ENCODE measurements at places on chromosomes 3 and 15.

DNA sequence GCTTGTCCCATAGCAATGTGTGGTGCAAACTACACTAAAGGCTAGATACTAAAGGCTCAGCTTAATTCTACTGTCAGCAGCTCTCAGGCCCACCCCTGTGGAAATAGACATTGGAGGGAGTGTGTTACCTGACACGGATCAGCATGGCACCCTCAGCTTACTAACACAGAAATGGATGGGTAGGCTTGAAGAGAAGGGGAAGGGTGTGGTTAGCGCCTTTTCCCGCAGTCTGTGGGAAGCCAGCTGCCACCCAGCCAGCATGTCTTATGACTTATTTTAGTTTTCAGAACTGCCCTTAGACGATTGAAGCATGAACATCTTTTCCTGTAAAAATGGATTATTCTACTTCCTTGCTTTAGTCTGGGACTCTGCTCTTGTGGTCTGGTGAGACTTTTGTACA lies 25.8 kb upstream of the ADPGK start:
- no peak for DNase-seq

GRCh38 chr3:115975796-115976195 lies 352.5 kb downstream of the GAP43 start:
- DNase-seq: no peak

- peak; percentile 37 for DNase-seq
These were observed 794 bp downstream of the ARPP19 start for GRCh38 chr15:52567871-52568600.

GRCh38 chr3:33171580-33171979 lies 47.0 kb downstream of the SUSD5 start:
- DNase-seq: no peak

GRCh38 chr3:191343913-191344312 lies 13.6 kb upstream of the UTS2B start:
- DNase-seq: no peak

- DNase-seq: no peak
These were observed 2.9 kb downstream of the TASOR start for GRCh38 chr3:56680054-56680580.

DNA sequence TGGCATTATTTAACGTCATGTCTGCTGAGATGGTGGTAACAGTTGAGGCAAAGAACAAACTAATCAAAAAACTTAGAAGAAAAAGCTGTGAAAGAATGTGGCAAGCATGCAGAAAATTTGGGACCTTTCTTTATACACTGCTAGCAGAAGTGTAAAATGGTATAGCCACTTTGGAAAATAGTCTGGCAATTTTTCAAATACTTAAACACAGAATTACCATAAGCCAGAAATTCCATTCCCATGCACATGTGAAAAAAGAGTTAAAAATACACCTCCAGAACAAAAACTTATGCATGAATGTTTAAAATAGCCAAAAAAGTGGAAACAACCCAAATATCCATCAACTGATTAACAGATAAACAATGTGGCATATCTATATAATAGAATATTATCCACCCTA lies 613.3 kb downstream of the TBL1XR1 start:
- DNase-seq: no peak

DNA sequence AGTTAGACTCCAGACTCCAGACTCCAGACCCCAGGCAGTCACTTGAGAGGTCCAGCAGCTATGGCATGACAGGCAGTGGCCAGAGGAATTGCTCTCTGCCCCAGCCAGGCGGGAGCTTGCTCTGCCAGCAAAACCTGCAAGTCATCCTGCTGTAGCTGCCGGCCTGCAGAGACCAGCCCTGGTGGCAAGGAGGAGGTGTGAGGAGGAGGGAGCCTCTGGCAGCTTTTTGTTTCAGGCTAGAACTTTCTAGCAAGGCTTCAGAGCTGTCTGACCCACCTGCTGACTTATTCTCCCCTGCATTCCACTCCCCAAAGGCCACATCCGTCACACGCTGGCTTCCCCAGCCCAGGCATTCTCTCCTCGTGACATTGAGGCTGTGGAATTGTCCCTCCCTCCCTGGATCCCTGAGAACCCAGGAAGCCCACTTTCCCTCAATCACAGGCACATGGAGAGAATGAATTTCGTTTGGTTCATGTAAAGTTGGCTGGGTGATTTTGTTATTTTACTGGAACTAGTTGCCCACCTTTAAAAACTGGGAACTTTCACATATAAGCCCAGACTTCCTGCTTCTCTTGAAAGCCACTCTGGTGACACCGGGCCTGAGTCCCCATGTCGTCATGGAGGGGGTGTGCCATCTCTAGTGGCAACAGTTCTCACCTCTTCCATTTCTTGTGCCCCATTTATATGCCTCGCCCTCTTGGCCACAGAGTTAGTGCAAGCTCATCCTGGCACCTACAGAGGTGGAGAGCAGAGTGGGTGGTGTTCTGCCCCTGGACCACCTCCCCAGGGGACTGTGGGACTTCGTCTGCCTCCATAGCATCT lies 82.7 kb downstream of the ABHD5 start:
- DNase-seq: no peak

- DNase-seq: no peak
These were observed 1.8 kb downstream of the ICE2 start for GRCh38 chr15:60477164-60477563.

GRCh38 chr3:13189639-13190377 lies 116.6 kb upstream of the IQSEC1 start:
- peak; percentile 43 for DNase-seq

DNA sequence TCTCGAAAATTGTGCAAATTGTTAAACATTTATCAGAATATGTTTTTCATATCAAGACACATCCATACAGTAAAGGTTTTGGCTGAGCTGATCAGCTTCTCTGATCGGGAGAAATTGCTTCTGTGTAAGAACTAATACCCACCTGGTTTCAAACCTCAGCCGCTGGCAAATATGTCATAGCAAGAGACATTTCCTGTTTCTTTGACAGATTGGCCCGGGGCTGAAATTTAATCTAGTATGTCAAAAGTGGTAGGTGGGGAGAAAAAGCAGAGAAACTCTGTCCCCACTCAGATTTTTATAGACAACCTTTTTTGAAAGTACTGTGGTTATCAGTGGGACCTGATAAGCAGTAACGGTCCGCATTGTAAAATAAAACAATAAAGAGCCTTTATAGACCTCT lies 88.8 kb upstream of the SLC24A5 start:
- no peak for DNase-seq

DNA sequence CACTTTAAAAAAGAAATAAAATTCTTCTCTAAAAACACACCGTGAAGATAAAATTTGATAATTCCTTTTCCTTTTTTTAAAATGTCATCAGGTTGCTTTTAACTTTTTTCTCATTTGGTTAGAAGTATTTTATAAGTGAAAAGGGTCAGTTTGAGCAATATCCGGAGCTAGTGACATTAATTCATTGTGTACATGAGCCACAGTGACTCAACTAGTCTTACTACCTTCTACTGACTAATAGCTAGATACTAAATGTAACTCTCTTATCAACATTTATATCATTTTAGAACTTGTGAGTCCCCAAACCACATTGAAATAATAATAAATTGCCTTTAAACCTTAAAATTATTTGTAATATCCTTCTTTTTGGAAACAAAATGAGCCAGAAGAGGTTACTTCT lies 101.2 kb upstream of the ZBTB20 start:
- DNase-seq: no peak

GRCh38 chr3:70000563-70001081 lies 1.1 kb downstream of the SAMMSON start:
- DNase-seq: no peak

GRCh38 chr15:46703871-46704637 lies 1013.3 kb upstream of the SEMA6D start:
- DNase-seq: no peak

DNA sequence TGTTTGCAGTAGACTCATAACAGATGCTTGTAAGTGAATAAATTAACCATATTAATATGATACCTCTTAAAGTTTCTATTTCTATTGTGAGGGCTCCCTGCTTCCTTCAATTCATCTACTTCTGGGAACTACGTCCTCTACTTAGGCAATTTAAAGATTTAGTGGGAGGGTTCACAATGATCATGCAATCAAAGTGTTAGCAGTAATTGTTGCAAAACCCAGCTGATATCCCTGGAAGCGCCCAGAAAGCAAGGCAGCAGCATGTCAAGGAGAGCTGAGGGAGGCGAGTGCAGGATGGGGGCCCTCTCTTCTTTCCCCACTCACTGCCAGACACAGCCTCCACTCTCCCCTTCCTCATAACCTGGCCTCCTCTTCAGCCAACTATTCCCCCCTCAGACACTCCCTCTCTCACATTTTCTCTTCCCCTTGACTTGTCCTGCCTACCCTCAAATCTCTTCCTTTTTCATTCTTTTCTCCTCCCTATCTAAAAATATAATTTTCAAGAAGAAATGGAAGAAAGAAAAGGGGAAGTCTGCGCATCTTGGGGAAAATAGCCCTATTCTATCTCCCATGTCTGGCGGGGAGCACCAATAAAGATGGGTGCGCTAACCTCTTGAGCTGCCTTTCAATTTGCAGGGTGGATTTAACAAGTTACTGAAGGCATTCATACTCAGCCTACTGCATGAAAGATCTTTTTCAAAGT lies 6.6 kb downstream of the TMEM212 start:
- DNase-seq: no peak

GRCh38 chr15:82177291-82178010 lies 85.1 kb downstream of the EFL1 start:
- DNase-seq: no peak

DNA sequence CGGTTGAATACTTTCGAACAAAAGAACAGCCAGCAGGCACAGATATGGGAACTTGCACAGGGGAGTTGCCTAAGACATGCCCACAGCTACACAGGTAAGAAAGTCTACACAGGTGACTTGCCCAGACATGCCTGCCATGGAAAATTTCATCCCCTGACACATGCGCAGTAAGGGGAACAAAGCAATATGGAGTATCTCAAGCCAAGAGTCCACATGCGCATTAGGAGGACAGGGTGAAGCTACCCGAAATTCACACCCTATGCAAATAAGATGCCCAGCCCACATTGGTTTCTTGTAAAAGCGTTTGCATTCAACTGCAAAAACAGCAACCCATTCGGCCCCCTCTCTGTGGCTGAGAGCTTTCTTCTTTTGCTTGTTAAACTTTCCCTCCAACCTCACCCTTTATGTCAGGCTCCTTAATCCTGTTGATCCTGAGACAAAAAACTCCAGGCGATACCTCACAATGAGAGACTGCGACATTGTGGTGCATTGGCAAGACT lies 49.3 kb upstream of the TRPM1 start:
- DNase-seq: no peak

GRCh38 chr15:44792715-44793114 lies 56.4 kb downstream of the TRIM69 start:
- DNase-seq: no peak

GRCh38 chr3:54849360-54849759 lies 78.5 kb downstream of the LRTM1 start:
- DNase-seq: no peak

- no peak for DNase-seq
These were observed 50.6 kb downstream of the CFAP20DC start for GRCh38 chr3:58999134-58999773.

All from activated effector memory CD4-positive, alpha-beta T cell treated with Interleukin-2 at 50 U/mL for 16 hours (primary cell).